ENCODE measurements at places on chromosomes 7 and 10. TPM values are rescaled to one million over a fixed set of nuclear protein-coding genes. Genes with fewer than 3 reads are reported as not detected.

Gene ANKRD61
- not detected for total RNA-seq

Gene SLC26A5
- 0.21 TPM for total RNA-seq

Gene SAP25
- total RNA-seq, result 2.9 TPM

Gene ZDHHC16
- total RNA-seq, result 35.9 TPM

Gene ABLIM1
- 70.6 TPM for total RNA-seq

Gene PPP1R9A
- total RNA-seq, result 156 TPM

Gene PPIF
- 26.6 TPM for total RNA-seq

Gene ARMC3
- total RNA-seq, result 0.51 TPM

Gene CALML3
- total RNA-seq, result 9.4 TPM

GRCh38 chr7:134678115-134678514, 31.5 kb downstream of the BPGM start:
- no peak for DNase-seq

- no peak for DNase-seq
Measured at GRCh38 chr7:92584953-92585352, 5.2 kb downstream of the FAM133B start.

- DNase-seq, result no peak
Measured at GRCh38 chr7:132653366-132653930, 77.2 kb upstream of the PLXNA4 start.

DNA sequence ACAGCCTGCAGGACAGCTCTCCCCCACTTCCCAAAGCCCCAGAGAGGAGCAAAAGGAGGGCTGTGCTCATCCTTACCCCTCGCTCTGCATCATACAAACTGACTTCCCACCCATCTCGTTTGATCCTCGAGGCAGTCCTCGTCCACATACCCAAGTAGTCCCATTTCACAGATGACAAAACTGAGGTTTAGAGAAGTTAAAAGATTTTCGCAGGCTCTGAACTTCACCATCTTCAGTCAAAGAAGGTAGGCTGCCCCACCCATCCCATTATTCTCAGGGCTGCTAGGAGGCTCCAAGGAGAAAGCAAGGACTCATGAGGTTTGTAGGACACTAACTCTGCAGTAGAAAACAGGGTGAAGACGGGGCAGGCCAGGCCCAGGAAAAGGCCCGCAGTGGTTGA, 147.1 kb downstream of the SLIT1 start:
- no peak for DNase-seq

DNA sequence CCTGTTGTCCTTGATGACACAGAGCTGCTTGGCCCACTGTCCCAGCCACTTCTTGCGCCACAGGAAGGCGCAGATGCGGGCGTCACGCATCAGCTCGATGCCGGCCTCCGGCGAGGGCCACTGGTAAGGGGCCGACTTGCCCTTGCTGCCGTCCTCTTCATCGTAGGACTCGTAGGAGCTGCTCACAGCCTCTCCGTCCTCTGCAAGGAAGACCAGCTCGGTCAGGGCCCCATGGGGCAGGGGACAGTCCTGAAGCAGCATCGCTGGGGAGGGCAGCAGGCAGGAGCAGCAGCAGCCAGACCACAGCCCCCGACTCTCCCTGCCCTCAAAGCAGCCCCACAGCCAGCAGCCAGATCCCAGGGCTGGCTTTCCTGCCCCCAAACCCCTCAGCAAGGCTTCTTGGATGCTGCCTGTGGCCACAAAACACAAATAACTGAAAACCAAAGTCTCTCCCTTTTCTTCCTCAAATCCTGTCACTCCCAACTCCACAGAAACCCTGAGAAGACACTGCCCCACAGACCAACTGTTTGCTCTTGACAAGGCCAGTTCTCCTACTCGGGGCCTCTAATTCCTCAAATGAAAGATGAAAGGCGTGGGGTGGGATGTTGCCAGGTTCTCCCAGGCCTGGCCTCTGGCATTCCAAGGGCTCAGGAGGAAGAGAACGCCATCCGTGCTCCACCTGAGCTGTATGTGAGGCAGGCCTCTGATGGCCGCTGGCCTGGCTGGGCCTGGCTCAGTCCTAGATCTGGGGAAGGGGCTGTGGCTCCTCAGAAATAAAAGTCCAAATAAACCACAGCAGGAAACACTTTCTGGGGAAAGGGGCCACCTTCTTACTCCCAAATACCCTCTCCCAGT, 76.7 kb downstream of the VWA2 start:
- no peak for DNase-seq

GRCh38 chr10:11874568-11875493, 51.7 kb downstream of the PROSER2 start:
- peak; percentile 80 for DNase-seq

GRCh38 chr10:62462461-62462860, 88.3 kb downstream of the ZNF365 start:
- no peak for DNase-seq

GRCh38 chr7:34844936-34845665, 187.1 kb downstream of the NPSR1 start:
- DNase-seq, result peak; percentile 62

DNA sequence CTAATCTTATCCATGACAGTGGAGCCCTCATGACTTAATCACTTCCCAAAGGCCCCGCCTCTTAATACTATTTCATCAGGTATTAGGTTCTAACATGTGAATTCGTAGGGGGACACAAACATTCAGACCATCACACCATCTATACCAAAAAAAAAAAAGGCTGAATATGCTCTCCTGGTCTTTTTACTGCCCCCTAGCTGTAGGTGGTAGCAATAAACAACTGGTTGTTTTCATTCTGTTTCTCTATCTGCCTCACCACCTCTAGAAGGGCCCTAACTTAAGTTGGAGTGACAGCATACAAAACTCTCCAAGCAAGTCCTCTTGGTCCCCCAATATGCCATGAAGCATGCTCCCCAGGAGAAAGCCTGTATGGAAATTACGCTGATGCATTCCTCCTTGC, 94.1 kb downstream of the GRM8 start:
- no peak for DNase-seq

DNA sequence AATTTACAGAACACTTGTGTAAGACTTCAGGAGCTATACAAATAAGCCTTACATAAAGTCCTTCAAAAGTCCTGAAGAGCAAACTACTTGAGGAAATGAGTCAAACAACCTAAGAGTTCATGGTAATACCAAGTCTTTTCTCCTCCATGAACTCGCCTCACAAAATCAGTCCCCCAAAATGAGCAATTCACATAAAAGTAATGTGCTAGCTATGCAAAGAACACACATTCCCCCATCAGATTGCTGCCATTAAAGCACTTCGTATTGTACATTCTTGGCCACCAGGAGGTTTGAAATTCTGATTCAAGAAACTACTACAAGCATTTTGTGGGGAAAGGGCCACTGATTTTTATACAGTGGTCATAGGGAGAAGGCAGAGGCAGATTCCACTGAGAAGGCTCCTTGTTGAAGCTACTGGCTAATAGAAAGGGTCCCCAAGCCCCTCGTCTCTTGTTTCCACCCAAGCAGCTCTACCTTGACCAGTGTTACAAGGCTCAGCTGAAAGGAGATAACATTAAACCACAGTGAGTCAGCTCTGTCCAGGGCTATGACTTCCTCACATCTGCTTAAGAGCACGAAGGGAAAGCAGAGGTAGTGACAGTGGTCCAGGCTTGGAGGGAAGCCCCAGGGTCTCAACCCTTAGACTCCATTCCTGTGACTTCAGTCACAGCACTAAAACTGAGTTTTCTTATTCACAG, 115.2 kb upstream of the CDK1 start:
- no peak for DNase-seq

DNA sequence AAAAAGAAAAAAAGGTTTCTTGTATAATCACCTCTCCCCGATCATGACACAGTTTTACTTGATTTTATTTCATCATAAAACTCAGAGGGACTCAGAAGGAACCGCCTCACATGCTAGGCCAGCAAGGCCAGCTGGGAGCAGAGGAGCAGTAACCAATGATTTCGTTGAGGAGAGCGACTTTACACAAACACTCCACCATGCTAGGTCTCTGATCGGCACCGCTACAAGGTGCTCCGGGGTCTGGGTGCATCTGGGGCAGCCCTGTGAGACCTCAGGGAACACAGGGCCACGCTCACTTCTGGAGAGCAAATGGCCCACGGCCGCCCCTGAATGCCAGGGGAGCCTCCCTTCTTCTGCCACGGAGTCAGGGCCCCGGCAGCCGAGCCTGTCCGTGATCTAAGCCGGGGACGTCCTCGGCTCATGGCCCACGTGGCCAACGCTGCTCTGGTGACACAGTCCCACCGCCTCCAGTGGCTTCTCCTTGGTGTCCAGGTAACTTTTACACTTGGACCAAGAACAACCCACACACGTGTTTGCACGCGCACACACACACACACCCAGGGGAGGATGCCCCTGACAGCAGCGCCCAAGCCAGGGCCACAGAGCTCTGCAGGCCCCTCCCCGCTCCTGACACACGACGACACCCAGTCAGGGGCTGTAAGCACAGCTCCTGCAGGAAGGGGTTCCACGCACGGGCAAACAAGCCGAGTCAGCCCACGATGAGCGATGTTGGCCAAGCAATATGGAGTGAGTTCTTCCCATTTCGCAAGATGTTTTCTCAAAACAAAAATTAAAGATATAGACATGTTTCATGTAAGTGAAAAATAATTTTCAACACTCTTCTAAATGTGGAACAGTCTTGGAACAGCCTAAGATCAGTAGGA, 332.3 kb downstream of the DNAJB6 start:
- DNase-seq, result no peak

DNA sequence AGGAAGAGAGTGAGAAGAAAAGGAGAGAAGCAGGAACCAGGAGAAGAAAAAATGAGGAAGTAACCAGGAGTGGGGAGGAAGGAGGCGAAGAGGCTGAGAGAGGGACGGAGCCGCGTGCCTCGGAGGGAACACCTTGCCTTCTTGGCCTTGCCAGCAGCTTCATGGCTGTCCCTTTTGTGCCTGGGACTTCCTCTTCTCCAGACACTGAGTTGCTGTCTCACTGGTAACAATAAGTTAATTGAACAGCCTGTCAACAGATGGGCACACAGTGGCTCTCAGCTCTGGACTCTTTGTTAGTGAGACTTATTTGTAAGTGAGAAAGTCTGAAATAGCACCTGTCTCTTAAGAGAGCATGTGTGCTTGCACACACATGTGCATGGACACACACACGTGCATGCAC, 83.2 kb downstream of the GATA3 start:
- no peak for DNase-seq

DNA sequence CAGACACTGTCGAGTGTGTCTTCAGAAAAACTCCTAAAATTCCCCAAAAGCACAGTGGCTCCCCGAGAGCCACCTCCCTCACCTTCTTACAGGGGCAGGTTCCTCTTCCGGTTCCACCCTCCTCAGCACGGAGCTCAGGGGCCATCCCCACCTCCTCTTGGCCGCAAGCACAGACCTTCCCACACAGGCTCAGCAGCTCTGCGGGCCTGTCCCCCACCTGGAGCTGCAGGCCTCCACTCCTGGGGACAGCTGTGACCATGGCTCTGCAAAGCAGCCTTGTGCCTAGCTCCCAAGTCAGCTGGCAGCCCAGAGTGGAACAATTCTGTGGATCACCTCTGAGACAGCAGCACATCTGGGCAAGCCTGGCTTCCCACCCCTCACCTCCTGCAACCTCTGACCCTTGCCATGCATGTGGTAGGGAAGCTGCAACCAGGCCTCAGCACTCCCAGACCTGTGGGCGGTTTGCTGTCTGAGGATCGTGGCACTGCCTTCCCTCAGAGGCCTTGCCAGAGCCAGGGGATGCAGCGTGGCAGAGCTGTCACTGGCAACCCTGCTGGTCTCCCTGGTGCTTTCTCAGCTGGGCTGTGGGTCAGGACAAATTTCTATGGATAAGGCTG, 79.7 kb downstream of the ALOX5 start:
- DNase-seq, result peak; percentile 29

- DNase-seq, result no peak
Measured at GRCh38 chr10:66307826-66308225, 618.0 kb upstream of the LRRTM3 start.

DNA sequence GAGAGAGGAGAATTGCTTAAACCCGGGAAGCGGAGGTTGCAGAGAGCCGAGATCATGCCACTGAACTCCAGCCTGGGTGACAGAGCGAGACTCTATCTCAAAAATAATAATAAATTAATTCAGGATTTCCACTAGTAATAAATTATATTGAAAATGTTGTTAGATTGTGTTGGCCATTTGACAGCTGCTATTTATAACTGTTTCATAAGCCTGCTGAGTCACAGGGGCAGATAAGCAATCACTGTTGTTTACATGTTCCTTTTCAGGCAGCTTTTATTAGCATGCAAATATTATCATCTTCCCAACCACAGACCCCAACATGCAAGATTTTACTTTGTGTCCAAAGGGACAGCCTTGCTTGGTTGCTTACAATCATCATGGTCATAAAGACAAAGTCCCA, 49.5 kb upstream of the ZNF138 start:
- no peak for DNase-seq

DNA sequence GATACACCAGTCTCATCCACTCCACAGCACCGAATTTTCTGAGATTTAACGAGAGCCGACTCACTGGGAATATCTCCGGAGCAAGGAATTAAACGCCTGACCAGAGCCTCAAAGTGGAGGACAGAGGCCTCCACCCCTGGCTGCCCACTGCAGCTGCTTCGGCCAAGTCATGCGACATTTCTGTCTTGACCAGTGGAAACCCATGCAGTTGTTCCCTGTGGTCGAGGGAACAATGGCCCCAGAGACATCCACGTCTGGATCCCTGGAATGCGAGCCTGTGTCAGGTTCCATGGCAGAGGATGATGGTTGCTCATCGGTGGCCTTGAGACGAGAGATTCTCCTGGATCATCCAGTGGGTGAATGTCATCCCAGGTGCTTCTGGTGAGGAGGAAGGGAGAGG, 65.7 kb upstream of the INSIG1 start:
- no peak for DNase-seq

- DNase-seq, result peak; percentile 22
Measured at GRCh38 chr7:112084520-112084971, 121.7 kb downstream of the DOCK4 start.

GRCh38 chr7:128099204-128099671, 68.0 kb upstream of the LRRC4 start:
- no peak for DNase-seq

- peak; percentile 25 for DNase-seq
Measured at GRCh38 chr10:21675157-21675796, 141.2 kb downstream of the MLLT10 start.

DNA sequence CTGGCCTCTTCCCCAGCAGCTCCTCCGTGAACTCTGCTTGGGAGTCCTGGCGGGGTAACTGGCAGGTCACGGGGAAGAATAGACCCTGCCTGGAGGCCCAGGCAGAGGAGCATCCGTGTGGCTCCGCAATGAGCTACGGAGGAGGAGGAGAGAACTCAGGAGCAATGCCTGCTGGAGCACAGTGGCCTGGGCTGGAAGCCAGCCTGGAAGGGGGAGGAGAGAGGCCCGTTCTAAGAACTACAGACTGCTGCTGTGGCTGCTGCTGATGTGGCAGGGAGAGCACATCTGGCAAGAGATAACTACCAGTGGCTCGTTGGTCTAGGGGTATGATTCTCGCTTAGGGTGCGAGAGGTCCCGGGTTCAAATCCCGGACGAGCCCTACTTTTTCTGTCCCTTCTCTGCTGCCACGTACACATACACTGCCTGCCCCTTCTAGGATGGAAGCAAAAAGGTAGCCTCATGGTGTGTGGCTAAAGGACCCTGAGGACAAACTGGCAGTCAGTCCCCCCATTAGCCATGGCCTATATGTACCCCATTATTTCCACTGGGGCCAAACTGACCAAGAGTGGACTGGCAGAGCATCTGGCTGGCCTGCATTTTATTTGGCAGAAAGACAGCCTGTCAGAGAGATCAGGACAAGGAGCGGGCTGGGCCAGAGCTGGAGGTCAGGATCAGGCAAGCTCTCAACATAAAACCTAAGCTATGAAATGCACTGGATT, 7.7 kb upstream of the OPN1SW start:
- DNase-seq, result peak; percentile 89

GRCh38 chr7:54839575-54840213, 80.7 kb upstream of the SEC61G start:
- peak; percentile 53 for DNase-seq

- DNase-seq, result no peak
Measured at GRCh38 chr10:50286996-50287803, 35.9 kb upstream of the ASAH2 start.

Measured in tongue (tissue), 3 donors.